ENCODE measurements at places on chromosomes 16 and 17. TPM values are rescaled to one million over a fixed set of nuclear protein-coding genes. Genes with fewer than 3 reads are reported as not detected.
A peak's percentile ranks its signal among the peaks of the same experiment; 100 is the strongest.

DNA sequence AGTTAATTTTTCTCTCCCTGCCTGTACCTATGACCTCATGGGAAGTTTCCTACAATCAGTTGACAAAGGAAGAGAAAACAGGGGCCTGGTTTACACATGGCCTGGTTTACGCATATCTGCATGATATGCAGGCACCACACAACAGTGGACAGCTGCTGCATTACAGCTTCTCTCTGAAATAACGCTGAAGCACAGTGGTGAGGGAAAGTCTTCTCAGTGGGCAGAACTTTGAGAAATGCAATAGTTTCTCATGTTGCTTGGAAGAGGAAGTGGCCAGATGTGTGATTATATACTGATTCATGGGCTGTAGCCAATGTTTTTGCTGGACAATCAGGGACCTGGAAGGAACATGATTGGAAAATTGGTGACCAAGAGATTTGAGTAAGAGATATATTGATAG lies 324.1 kb upstream of the GOT2 start:
- H3K4me3 ChIP-seq: no peak overlapping the region
- H3K27ac ChIP-seq: no peak overlapping the region
- H3K4me1 ChIP-seq: no peaks in the 10 kb centered on the region
- no peaks in the 10 kb centered on the region for H3K27me3 ChIP-seq
- DNase-seq: no peak

GRCh38 chr17:12070561-12070960 lies 49.9 kb downstream of the MAP2K4 start:
- no peak overlapping the region for H3K27ac ChIP-seq
- peaks cover 11% of the 10 kb centered on the region for H3K36me3 ChIP-seq
- H3K4me3 ChIP-seq: no peak overlapping the region
- H3K27me3 ChIP-seq: no peaks in the 10 kb centered on the region

DNA sequence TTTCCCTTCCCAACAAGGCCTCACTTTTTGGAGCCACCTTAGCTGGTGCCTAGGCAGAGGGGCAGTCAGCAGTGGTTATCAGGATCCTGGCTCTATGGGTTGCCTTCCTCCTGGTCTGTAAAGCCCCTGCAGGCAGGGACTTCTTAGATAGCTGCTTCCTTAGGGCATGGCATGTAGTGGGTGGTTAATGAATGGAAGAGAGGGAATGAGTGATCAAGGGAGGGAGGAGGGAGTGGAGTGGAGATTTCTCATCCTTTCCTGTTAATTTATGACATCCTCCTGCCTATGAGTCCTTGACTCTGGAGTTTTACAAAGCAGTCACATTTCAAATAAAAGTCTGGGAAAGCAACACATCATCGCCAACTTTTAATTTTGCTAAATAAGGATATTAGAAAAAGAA lies 40.7 kb downstream of the SNX20 start:
- H3K27ac ChIP-seq: no peak overlapping the region
- H3K4me3 ChIP-seq: no peak overlapping the region
- H3K4me1 ChIP-seq: no peaks in the 10 kb centered on the region
- H3K27me3 ChIP-seq: peaks cover 29% of the 10 kb centered on the region
- no peaks in the 10 kb centered on the region for H3K36me3 ChIP-seq
- no peak for DNase-seq

GRCh38 chr16:22372882-22373661 lies 1.3 kb downstream of the CDR2 start:
- peaks cover 42% of the 10 kb centered on the region for H3K4me1 ChIP-seq
- no peaks in the 10 kb centered on the region for H3K27me3 ChIP-seq
- peak overlapping the region; percentile 87 for H3K4me3 ChIP-seq
- H3K36me3 ChIP-seq: no peaks in the 10 kb centered on the region
- DNase-seq: peak; percentile 12

DNA sequence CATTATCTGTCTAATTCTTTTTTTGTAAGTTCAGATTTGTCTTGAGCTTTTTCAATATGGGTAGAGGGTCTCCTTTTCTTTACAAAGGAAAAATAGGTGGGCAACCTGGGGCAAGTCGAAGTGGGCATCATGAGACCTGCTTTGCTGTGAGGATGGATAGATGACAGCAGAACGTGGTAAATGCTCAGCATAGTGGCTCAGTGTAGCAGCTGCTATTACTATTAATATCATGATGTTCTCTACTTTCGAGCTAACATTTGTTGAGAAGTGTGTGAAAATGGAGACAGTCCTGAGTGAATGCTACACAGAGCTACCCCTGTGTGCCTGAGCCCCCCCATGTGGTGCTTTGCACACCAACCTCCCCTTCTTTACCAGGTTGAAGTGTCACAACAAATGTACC lies 39.0 kb upstream of the LGALS9 start:
- DNase-seq: no peak
- H3K27me3 ChIP-seq: no peaks in the 10 kb centered on the region
- no peak overlapping the region for H3K27ac ChIP-seq
- no peaks in the 10 kb centered on the region for H3K36me3 ChIP-seq
- H3K4me3 ChIP-seq: no peak overlapping the region

GRCh38 chr17:66950886-66951604 lies 13.5 kb upstream of the CACNG4 start:
- no peaks in the 10 kb centered on the region for H3K36me3 ChIP-seq
- peak overlapping the region; percentile 94 for H3K27ac ChIP-seq
- H3K27me3 ChIP-seq: no peaks in the 10 kb centered on the region
- DNase-seq: no peak
- H3K4me1 ChIP-seq: peaks cover 44% of the 10 kb centered on the region
- H3K4me3 ChIP-seq: peak overlapping the region; percentile 46

ADGRG1 gene
- 33.7 TPM for total RNA-seq

DNA sequence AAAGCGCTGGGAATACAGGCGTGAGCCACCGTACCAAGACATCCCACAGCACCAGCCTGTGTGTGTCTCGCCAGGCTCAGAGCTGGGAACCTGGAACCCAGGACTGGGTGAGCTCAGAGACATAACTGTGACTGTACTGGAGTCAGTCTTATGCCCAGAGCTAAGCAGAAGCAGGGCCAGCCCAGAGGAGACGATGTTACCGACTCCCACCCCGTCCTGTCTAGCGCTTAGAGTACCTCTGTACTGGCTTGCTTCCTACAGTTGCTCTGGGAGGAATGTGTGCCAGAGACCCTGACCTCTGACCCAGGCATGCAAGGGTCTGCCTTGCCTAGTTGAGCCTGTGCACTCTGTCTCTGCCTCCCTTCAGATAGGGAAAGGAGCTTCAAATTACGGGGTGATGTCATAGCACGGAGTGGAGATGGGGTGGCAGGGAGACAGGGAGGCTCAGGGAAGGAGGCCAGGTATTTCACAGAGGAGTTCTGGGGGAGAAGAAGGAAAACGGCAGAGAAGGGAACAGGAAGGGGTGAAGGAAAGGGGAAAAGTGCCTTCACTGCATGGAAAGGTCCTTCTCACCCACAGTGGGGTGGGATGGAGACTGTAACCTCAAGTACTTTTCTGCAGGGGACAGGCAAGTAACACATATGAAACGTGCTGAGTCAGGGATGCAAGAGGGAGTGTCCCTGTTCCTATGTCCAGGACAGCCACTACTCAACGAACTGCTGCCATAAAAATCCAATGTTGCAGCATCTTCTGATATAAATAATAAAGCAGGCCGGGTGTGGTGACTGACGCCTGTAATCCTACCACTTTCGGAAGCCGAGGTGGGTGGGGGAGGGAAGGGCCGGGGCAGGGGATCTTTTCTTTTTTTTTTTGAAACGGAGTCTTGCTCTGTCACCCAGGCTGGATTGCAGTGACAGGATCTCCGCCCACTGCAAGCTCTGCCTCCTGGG lies 5.8 kb upstream of the ARMC5 start:
- peak overlapping the region; percentile 30 for H3K27ac ChIP-seq
- peaks cover 18% of the 10 kb centered on the region for H3K4me1 ChIP-seq
- H3K4me3 ChIP-seq: no peak overlapping the region
- no peaks in the 10 kb centered on the region for H3K27me3 ChIP-seq
- peak; percentile 34 for DNase-seq

DNA sequence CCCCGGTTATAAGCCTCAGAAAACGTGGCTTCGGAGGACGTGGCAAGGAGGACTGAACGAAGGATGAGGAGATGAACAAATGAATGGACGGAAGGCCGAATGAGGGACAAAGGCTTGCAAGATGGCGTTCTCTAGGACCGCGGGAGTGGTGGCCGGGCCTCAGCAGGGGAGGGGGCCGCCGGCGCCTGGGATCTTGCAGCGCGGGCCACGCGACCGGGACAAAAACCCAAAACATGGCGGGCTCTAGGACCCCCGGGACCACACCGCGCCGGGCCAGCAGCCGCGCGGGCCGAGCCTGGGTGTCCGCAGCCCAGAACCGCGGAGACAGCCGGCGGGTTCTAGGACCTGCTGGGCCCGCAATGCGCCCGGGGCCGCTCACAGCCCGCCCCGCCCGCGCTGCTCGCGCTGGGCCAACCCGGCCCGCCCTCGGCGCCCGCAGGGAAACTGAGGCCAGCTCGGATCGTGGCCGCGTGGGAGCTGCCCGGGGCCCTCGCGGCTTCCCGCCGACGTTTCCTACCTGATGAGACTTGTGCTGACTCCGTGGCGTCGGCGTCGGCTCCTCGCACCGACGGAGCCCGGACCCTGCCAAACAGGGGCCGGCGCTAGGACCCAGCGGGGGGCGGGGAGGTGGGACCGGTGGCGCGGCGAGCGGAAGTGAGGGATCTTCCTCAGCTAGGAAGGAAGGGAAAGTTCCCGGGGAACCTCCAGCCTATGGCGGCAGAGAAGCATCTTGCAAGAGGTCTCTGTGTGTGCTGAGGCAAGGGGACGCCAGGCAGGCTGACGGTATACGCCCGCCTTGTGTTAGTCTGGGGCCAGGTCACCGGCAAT lies 684 bp downstream of the ZNF668 start:
- H3K4me3 ChIP-seq: peak overlapping the region; percentile 81
- peaks cover 10% of the 10 kb centered on the region for H3K36me3 ChIP-seq
- peak; percentile 76 for DNase-seq
- H3K27me3 ChIP-seq: no peaks in the 10 kb centered on the region
- H3K27ac ChIP-seq: peak overlapping the region; percentile 76

DNA sequence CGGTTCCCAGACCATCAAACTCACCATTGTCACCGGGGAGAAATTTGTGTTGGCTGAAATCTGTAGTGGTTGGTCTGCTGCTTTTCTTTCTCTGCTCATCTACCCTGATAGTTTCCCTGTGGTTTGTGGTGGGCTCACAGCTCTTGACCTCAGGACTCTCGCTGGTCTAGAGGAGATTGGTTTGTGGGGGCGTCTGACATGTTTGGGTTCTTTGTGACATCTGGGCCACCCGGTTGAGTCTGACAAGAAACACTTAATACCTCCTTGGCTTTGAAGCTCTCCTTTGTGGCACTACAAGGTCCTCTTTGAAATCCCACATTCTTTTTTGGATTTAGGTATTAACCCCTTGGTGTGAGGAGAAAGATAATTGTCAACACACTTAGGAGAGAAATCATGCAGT lies 662.0 kb downstream of the WWOX start:
- H3K4me1 ChIP-seq: no peaks in the 10 kb centered on the region
- DNase-seq: no peak
- no peak overlapping the region for H3K4me3 ChIP-seq

- no peak overlapping the region for H3K27ac ChIP-seq
- H3K27me3 ChIP-seq: no peaks in the 10 kb centered on the region
- H3K4me3 ChIP-seq: no peak overlapping the region
Observed at GRCh38 chr16:5769513-5769912, 671.9 kb upstream of the EEF2KMT start.

- no peak for DNase-seq
- H3K27me3 ChIP-seq: no peaks in the 10 kb centered on the region
- H3K36me3 ChIP-seq: no peaks in the 10 kb centered on the region
- no peak overlapping the region for H3K27ac ChIP-seq
Observed at GRCh38 chr17:1498869-1499268, 6.4 kb upstream of the MYO1C start.

- H3K4me1 ChIP-seq: peaks cover 19% of the 10 kb centered on the region
- no peaks in the 10 kb centered on the region for H3K27me3 ChIP-seq
- H3K36me3 ChIP-seq: no peaks in the 10 kb centered on the region
- no peak overlapping the region for H3K27ac ChIP-seq
- H3K4me3 ChIP-seq: no peak overlapping the region
- DNase-seq: no peak
Observed at GRCh38 chr17:6676802-6677157, 25.2 kb downstream of the C17orf100 start.

DNA sequence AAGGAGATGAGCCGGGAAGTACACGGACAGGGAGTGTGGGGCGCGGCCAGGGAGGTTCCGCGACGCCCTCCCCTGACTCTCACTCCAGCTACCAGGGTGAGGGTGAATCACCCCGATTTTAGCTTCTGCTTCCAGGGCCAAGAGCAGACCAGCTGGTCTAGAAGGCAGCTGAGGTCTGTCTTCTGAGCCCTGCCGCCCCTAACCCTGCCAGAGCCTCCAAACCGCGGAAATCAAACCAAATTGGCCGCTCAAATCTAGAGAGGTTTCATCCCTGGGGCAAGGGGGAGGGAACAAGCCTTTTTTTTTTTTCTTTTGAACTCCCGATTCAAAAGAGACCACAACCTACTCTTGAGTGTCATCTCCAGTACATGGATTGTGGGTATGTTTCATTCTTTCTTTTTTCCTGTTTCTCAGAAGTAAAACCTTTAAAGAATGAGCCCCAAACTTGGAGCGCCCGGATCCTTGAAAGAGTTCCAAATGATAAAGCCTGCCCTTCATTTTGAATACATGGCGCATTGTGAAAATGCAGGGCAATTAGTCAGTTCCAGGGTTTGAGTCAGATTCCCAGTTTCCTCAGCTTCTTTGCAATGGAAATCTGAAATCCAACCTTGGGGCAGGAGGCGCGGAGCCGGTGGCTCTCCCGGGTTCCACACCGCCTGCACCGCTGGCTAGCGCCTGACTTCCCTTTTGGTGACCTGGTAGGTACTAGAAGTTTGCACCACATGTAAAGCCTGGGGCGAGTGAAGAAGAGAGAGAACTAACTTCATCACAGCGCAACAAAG lies 16.5 kb upstream of the ZFHX3 start:
- no peaks in the 10 kb centered on the region for H3K36me3 ChIP-seq
- H3K4me1 ChIP-seq: peaks cover 38% of the 10 kb centered on the region
- no peak for DNase-seq
- H3K27ac ChIP-seq: no peak overlapping the region

DNA sequence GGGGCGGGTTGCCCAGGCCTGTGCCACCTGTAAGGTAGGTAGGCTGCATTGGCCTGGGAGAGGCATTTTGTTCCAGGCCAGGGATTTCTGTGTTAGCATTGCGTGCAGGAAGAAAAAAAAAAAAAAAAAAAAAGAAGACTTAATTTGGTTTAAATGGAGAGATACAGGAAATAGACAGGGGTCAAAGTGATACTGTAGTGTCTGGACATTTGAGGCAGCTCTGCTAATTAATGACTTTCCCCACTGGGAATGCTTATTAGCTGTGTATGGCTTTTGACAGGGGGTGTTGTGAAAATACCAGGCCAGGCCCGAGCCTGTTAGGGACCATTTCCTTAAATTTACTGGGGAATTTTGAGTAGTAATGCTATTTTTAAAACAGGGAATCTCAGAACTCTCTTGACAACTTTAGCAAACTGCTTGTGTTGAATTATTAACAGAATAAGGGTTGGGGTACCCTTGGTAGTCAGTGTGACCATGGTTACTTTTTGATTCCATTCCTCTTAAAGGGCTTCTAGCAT lies 1.0 kb downstream of the MAP2K4 start:
- H3K27ac ChIP-seq: no peak overlapping the region
- no peaks in the 10 kb centered on the region for H3K27me3 ChIP-seq
- peaks cover 49% of the 10 kb centered on the region for H3K4me1 ChIP-seq
- no peak for DNase-seq

GRCh38 chr16:66295761-66296546 lies 70.5 kb upstream of the CDH5 start:
- H3K27me3 ChIP-seq: no peaks in the 10 kb centered on the region
- no peaks in the 10 kb centered on the region for H3K4me1 ChIP-seq
- no peak for DNase-seq
- no peak overlapping the region for H3K4me3 ChIP-seq

GRCh38 chr17:48484256-48484655 lies 46.6 kb downstream of the HOXB1 start:
- peaks cover 59% of the 10 kb centered on the region for H3K4me1 ChIP-seq
- peak overlapping the region; percentile 97 for H3K27ac ChIP-seq
- H3K36me3 ChIP-seq: no peaks in the 10 kb centered on the region
- H3K27me3 ChIP-seq: no peaks in the 10 kb centered on the region
- peak; percentile 66 for DNase-seq

SAMD14 gene
- 0.11 TPM for total RNA-seq

Measured in PC-3 (cell line).